Stimulated activated naive CD4-positive, alpha-beta T cell (primary cell): ENCODE measurements at places on chromosomes 2 and 18.

DNA sequence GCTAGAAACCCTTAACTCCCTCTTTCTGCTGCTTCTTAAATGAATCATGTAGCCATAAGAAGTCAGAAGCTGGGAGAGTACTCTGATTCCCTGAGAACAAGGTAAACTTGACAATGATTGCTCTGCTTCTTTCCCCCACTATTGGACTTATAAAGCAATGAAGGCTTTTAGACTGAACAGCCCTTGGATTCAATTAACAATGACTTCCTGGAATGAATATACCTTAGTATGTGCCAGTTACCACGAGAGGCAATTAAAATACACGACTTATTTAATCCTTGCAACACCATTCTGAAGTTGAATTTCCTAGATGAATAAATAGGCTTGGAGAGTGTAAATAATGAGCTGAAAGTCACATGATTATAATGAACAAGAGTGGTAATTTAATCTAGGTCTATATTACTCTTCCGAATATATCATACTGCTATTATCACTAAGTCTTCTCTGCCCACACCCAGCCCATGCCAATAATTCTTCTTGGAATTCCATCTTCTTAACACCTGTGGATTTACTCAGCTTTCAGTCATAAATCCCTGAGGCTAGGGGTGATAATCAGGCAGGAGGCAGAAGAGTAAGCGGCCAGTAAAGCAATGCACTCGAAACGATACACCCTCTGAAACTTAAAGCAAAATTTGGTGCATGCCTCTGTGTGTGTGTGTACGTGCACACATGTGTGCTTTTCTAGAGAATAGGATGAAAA, 170.2 kb downstream of the ATAD2B start:
- no peak for DNase-seq

GRCh38 chr18:10349561-10349960, 104.9 kb upstream of the APCDD1 start:
- no peak for DNase-seq

GRCh38 chr2:86297382-86298147, 39.9 kb downstream of the REEP1 start:
- DNase-seq = no peak

- no peak for DNase-seq
Observed at GRCh38 chr2:131067465-131068125, 25.7 kb downstream of the FAM168B start.

- DNase-seq = no peak
Observed at GRCh38 chr18:50658601-50659000, 98.7 kb downstream of the MAPK4 start.

DNA sequence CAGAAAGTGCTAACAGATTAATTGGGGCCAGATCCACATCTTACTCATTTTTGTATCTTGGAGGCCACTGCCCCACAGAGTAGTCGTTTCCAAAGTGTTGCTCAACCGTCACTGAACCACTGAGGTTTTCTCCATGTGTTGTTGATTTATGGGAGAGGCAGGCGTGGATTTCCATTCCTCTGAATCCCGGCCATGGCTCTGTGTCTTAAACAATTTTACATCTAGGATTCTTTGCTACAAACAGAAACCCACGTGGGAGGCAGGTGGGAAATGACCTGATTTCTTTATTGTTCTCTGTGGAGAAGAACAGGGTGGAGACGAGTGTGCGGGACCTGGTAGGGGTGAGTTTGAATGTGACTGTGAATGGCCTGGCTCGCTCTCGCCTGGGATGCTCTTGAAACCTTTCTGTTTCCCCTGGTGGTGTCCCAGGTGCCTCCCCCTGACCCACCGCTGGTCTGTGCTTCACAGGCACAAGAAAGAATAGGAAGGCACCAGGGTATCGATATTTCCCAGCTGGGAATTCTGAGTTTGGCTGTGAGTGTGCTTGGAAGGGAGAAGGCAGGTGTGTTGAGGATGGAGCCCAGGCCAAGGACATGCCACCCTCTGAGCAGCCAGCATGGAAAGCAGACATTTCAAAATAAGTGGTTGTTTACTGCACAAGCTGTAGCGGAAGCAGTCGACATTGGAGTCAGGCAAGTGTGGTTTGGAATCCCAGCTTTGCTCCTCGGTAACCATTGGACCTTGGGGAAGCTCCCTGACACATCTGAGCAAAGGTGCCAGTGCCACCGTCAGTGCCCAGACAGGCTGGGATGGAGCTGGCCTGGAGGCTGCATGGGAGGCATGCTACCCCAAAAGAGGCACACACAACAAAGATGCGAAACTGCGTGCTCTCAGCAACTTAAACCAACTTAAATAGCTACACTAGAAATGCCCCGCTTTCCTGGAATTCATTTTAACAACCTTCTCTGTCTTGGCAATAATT, 50.0 kb downstream of the LPIN1 start:
- no peak for DNase-seq

DNA sequence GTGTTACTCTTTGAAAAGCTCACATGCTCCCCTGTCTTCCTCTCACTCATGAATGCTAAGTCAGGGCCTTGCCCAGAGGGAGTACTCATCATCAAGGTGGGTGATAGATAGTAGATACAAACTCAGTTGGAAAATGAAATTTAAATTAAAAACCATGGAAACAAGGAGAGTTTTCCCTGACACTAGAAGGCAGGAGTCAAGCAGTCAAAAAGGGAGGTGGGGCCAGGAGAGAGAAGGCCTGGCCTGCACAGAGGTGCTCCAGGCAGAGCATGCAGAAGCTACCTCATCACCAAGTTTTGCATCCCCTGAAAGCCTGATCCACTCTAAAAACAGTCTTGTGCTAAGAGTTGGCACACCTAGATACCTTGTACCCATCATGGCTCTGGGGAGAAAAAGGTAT, 143.7 kb downstream of the MYO5B start:
- no peak for DNase-seq

DNA sequence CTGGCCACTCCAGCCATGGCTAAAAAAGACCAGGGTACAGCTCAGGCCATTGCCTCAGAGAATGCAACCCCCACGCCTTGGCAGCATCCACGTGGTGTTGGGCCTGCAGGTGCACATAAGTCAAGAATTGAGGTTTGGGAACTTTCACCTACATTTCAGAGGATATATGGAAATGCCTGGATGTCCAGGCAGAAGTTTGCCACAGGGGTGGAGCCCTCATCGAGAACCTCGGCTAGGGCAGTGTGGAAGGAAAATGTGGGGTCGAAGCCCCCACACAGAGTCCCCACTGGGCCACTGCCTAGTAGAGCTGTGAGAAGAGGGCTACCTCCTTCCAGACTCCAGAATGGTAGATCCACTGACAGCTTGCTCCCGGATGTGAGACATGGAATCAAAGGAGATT, 477.3 kb downstream of the LPIN1 start:
- no peak for DNase-seq

GRCh38 chr2:111995148-111995547, 59.9 kb upstream of the TMEM87B start:
- DNase-seq = no peak

- no peak for DNase-seq
Observed at GRCh38 chr2:8149985-8150539, 531.8 kb upstream of the ID2 start.

- no peak for DNase-seq
Observed at GRCh38 chr2:186755066-186755465, 61.2 kb downstream of the FAM171B start.

DNA sequence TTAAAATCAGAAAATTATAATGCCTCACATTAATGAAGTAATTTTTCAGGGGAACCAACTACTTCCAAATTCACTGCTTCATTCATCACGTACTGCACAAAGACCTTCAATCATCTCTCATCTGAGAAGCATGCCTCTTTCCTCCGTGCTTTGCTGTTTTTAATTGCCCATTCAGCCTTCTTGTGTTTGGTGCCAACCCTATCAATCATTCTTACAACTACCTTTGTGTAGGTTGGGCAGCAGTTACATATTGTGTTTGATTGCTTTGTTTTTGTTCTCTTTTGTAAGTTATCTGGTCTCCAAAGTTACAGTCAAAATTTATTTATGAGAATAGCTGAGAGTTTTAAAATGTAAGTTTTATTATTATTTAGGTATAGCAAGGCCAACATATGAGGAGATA, 549.0 kb upstream of the SLC8A1 start:
- DNase-seq = no peak

- peak; percentile 55 for DNase-seq
Observed at GRCh38 chr2:8583400-8584173, 98.3 kb upstream of the ID2 start.

DNA sequence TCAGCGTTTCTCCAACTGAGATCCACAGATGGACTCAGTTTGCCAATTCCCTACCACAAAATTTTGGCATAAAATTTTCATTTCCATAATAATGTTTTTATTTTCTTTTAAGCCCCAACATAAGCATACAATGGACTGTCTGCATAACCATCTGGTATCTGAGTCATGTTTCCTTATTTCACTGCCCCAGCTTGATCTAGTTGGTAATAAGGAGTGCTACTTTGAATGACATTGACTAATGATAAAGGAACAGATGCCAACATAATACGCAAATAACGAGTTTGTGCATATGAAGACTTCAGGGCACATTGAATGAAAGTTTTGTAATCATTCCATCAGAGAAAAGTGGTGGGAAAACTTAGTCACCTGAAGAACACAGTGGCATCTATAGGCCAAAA, 8.8 kb upstream of the MBD2 start:
- DNase-seq = no peak

DNA sequence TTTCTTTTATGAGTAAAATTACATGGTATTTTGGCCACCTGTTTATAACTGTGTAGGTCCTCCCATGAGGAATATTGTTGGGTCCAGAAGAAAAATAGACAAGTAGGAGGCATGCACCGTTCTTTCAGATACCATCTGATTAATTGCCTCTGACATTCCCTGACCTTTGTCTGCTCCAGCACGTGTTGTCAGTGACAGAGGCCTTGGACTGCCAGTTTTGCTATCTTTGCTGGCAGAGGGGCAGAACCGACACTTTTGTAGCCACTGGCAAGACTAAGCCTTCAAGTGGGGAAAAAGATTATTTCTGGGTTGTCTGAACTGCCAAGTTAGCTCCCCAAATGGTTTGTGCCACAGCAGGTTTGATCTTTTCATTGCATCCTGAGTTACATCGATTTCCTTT, 276.9 kb downstream of the CAMKMT start:
- DNase-seq = no peak

GRCh38 chr2:9752441-9753275, 90.6 kb upstream of the TAF1B start:
- DNase-seq = no peak

DNA sequence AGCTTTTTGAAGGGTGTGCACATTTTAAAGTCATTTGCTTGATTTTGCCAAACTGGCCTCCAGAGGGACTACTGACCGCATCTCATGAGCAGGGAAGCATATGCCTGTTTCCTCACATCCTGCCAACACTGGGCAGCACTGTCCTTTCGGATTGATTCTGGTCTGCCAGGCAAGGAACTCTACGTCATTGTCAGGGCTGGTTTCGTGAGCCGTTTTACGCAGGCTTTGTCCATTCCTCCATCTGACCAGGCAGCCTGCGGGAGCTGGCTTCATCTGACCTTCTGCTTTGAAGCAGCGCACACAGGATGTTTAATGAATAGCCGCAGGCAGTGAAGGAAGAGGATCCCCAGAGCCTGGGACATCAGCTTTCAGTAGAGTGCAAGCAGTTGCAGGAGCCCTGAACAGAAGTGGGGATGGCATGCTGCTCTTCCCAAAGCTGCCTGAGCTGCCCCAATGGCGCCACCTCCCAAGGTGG, 46.3 kb upstream of the SEMA4C start:
- DNase-seq = no peak

GRCh38 chr18:13136056-13136903, 82.3 kb upstream of the LDLRAD4 start:
- peak; percentile 37 for DNase-seq

DNA sequence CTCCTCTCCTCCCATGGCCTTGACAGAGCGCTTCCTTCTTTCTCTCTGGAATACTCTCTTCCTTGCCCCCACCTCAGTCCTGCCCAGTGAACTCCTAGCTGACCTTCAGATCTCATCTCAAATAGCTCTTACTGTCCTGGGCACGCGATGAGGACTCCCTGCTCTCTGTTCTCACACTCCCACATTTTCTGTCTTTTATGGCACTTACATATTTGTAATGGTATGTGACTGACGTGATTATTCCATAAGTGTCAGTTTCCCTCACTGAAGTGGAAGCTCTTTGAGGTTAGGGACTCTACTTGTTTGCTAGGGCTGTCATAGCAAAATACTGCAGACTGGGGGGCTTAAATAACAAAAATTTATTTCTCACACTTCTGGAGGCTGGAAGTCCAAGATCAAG, 1.7 kb upstream of the DYSF start:
- DNase-seq = no peak

- no peak for DNase-seq
Observed at GRCh38 chr2:240451108-240451611, 15.7 kb downstream of the GPC1 start.

- no peak for DNase-seq
Observed at GRCh38 chr2:43874776-43875451, 36.1 kb downstream of the ABCG8 start.

GRCh38 chr18:29071869-29072268, 894.9 kb upstream of the CDH2 start:
- DNase-seq = no peak

DNA sequence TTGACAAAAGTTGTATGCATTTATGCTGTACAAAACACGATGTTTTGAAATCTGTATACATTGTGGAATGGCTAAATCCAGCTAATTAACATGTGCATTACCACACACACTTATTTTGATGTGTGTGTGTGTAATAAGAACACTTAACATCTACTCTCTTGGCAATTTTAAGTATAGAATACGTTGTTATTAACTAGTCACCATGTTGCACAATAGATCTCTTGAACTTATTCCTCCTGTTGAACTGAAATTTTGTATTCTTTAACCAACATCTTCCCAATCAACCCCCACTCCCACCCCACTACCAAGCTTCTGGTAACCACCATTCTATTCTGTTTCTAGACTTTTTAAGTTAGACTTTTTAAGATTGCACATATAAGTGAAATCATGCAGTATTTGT, 16.3 kb upstream of the SP3 start:
- no peak for DNase-seq

GRCh38 chr2:202187570-202187969, 50.8 kb downstream of the SUMO1 start:
- DNase-seq = no peak

DNA sequence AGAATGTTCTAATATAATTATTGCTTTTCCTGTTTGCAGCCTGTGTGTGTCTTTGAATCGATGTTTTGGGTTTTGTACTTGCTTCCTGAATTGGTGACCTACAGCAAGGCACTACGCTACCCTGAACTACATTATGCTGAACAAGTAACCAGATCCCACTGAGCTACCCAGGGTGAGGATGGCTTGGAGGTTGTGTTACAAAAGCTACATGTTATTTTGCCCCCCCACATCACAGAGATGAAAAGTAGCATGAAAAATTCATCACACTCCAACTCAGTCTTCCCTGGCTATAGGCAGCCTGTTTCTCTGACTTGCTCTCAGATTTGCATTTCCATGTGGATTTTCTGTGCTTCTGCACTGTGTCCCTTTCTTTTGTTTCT, 162.1 kb downstream of the LDLRAD4 start:
- DNase-seq = no peak

- DNase-seq = no peak
Observed at GRCh38 chr2:39452396-39452795, 15.3 kb upstream of the MAP4K3 start.

GRCh38 chr18:13409997-13410396, 191.4 kb downstream of the LDLRAD4 start:
- DNase-seq = no peak
